ENCODE measurements at places on chromosomes 13 and 19.

DNA sequence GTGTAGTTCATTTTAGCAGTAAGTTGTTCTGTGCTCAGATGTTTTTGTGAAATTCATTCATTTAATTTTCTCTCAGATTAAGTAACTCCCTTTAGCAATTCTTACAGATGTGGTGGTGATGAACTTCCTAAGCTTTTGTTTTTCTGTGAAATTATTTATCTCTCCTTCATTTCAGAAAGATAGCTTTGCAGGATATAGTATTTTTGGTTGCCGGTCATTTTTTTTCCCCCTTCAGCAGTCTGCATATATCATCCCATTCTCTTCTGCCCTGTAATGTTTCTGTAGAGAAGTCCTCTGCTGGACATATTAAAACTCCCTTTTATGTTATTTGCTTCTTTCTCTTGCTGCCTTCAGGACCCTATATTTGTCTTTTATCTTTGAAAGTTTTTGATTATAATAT, 470.2 kb downstream of the PCDH9 start:
- no peak for DNase-seq

DNA sequence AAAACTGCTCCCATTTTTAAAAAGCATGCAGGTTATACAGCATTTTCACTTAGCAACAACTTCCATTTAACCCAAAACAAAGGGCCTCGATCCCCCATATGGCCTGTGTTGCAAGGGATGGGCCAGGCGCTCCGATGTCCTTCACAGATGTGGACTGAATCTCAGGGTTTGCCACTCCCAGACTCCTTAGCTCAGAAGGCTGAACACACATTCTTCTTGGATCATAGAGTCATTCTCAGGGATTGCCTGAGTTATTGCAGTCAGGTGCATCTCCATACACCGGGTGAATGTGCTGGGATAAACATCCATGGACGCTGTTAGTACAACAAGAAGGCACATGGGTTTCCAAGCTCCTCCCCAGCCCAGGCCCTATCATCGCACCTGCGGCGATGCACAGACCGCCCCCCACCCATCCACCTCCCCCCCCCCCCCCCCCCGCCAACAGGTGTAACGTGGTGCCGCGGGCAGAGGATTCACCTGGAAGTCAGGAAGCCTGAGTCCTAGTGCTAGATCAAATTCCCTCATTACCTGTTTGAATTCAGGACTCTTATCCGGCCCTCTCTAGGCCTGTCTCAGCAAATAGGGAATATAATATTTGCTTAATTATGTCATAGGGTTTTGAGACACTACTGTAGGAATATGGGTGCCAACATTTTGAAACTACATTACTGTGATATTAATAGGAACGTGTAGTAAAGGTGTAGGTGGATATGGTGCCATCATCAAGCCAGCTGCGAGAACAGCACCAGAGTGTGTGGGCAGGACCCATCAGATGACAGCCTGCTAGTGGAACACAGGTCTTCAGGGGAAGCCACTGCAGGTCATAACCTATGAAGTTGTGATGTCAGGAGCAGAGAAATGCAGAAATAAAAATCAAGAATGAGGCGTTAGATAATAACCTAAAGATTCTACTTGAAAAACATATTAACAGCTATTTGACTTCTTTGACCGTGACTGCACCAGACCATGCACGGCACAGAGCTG, 110.9 kb downstream of the SACS start:
- DNase-seq = no peak

- no peak for DNase-seq
These were observed 218.9 kb upstream of the MAB21L1 start for GRCh38 chr13:35695448-35695770.

DNA sequence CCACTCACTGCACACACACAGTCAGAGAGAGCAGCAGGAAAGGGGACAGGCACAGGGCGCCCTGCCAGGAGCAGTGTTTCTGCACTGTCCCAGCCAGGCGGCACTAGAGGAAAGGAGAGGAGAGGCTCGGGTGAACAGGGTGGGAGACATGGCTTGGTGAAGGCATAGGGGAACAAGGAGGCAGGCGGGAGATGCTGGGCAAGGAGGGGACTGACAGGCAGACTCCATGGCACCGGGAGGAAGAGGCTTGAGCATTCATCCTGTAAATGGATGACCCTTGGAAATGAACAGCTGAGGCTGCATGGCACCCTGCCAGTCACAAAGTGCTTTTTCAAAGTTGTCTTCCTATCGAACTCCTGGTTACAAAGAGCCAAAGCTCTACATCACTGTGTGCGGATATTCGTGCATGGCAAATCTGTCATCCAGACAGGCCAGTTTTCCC, 22.4 kb downstream of the MED26 start:
- no peak for DNase-seq

All from AG04450 (cell line).